ENCODE measurements at places on chromosomes 12 and 14.

GRCh38 chr14:100074431-100075100 lies 9.3 kb downstream of the EVL start:
- no peak for DNase-seq

DNA sequence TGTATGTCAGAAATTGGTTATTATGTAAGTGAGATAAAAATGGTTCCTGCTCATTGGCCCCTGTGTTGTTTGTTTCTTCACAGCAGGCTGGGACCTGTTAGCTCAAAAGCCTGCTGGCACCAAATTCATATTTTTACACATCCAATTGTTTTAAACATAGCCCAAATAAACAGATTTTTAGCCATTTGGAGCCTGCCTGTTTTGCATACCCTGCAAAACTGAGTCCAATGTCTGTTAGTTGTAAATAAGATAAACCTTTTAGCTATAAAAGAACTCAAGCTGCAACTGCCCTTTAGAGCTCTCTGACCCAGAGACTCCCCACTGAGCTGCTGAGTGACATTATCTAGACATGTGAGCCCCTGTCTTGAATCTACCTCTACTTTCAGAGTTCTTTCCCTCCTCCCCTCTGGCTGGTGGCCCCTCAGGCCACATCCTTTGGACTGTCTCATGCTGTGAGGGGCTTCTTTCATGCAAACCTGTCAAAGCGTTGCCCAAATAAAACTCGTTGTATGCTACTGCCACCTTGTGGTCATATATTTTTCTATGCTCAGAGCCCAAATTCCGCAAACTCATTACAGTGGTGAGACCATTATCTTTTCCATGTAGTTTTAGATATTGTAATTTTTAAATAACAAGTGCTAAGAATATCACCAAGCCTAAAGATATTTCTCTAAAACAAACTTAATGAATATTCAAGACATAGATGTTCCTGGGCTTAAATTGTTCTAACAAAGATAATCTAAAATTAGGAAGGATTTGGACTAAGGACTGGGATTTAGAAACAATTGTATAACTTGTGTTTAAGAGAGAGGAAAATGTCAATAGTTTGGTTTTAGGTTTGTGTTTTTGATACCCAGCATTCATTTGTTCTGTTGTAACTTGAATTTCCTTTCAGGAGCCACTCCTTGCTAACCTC lies 337.9 kb downstream of the AACS start:
- no peak for DNase-seq

DNA sequence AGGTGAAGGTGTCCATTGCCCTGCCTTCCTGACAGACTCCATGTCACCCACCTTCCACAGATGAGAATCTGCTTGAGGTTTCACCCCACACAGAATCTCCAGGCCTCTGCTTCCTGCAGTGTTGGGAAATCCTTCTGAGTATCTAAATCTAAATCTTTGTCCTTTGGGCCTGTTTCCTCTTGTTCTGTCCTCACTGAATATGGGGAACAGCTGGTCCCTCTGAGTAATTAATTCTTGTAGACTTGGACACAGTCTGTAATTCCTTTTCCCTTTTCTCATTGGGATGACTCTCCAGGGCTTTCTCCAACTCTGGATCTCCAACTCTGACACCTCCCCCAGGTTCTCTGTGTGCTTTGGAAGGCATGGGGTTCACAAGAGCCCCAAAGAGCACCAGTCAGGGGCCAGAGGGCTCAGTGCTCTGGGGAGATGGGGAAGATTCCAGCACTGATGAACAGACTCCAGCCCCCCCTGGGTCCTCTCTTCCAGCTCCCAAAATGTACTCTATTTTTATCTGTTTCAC lies 2.3 kb upstream of the ACVRL1 start:
- no peak for DNase-seq

- no peak for DNase-seq
Measured at GRCh38 chr14:75144944-75145343, 18.1 kb upstream of the NEK9 start.

GRCh38 chr12:62907078-62907477 lies 27.9 kb downstream of the PPM1H start:
- no peak for DNase-seq

GRCh38 chr12:92431146-92431545 lies 271.6 kb upstream of the PLEKHG7 start:
- no peak for DNase-seq

DNA sequence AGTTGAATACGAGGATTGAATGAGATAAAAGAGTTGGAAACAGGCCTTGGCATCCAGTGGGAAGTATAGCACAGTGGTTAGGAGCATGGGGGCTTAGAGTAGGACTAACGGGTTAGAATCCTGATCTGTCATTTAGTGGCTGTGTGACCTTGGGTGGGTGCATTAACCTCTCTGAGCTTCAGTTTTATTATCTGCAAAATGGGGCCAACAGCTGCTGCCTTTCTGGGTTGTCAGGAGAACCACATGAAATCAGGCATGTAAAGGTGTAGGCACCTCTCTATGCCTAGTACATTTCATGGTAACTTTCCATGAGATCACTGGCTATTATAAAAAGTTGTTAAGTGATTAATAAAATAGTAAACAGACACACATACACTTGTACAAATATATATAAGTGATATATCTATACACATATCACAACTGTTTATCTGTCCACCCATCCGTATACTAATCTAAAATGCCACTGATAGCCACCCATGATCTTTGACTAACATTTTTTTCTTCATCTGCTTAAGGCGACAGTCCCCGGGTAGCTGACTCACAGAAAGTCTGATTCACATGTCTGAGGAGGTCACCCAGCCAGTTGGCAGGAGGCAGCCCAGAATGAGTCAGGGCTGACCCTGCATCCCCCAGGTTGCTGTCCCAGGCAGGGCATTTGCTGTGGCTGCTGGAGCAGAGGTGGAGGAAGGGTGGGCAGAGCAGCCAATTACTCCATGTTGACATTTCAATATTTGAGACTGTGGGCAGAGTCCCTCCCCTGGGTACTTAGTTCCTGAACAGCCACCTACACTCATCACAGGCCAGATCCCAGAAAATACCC lies 125.6 kb upstream of the NOS1 start:
- no peak for DNase-seq

Measured in activated naive CD4-positive, alpha-beta T cell treated with anti-CD3 and anti-CD28 coated beads, Interleukin-2, amount 50 U/mL, for 16 hours (primary cell).